Activated CD4-positive, alpha-beta T cell treated with anti-CD3 and anti-CD28 coated beads, Interleukin-2, amount 50 U/mL, for 48 hours (primary cell): ENCODE measurements at places on chromosomes 6 and 20.

- no peak for DNase-seq
Observed at GRCh38 chr6:42257614-42258013, 40.0 kb upstream of the MRPS10 start.

DNA sequence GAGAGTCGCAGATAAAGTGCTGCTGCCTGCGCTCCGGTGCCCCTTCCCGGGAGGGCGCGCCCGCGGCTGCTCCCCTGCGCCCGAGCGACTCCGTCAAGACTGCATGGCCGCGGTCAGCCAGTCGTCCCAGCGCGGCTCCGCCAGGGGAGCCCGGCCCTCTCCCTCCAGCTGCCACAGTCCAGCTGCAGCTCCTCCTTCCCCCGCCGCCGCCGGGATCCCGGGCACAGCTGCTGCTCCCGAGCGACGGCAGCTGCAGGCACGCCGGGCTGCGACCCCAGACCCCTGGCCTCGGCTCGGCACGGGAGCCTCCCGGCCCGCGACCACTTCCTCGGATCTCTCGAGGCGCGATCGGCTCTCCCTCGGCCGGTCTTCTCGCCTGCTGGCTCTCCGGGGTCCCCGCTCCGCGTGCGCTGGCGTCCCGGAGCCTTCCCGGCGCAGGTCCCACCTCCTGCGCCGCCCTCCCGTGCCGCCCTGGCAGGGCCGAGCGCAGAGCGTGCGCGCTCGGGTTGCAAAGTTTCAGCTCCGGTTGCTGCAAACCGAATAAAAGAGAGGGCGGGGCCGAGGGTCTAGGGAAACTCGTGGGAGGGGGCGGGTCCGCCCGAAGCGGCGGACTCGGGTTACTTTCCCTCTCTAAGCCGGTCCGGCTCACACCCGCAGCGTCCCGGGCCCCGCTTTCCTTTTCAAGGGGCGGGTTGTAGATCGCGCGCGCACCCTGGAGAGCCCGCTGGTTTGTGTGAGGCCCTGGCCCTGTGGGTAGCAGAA is at the start of gene CNKSR3:
Gene CNKSR3, minus strand, starts transcription at position 542 of the 762 bp plus-strand sequence. CDS start 571 bp downstream, outside the sequence.
- DNase-seq: peak; percentile 50

DNA sequence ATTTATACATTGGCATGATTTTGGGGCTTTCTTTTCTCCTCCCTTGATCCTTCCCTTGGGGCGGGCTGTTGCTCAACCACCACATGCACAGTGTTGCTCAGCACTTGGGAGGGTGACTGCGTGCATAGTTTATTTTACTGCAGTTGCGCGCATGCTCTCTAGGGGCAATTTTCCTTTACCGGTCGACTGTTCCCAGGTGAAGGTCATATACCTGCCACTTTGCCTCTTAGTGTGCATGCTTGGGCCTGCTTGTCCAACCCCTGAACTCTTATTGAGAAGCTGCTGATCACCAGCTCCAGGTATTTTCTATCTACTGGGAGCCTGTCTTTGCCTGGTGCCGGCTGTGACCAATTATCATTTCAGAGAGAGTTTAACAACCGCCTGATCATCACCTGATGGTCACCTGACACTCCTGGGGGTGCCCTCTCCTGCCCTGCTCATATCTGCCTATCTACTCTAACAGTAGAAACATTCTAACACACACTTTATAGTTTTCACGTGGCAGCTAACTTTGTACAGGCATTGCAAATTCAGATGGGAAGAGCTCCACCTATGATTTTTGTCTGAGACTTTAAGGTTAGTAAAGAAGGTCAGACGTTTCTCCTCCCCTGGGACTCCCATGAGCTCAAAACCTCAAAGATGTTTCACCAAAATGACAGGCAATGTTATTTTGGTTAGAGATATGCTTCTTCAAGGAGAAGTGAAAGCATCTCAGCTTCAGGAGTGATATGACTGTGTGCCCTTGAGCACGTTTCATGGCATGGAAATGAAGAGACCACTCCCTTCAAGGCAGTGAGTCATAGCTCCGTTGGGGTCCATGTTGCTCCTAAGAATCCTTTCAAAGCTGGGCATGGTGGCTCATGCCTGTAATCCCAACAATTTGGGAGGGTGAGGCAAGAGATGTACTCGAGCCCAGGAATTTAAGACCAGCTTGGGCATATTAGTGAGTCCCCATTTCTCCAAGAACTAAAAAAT is 227.5 kb upstream of the MYLIP start:
- peak; percentile 41 for DNase-seq

GRCh38 chr20:10940941-10941340 is 267.1 kb upstream of the JAG1 start:
- no peak for DNase-seq

DNA sequence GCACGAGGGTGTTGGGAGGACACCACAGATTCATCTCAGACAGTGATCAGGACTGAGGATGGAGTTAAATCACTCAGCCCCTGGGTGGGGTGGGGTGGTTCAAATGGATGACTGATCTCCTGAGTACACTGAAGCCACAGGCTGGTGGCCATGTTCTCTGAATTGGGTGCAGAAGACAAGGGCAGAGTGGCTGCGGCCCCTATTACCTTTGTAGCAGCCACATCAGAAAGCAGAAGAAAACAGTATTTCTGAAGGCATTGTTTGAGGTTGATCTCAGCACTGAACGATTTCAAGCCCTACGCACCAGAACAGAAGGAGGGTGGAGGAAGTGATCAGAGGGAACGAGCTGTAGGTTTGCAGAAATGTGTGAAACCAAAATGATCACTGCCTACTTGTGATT is 71.6 kb downstream of the SH3BGRL2 start:
- DNase-seq: peak; percentile 2

- DNase-seq: no peak
Observed at GRCh38 chr6:166501246-166501645, 85.2 kb downstream of the RAMACL start.

- no peak for DNase-seq
Observed at GRCh38 chr20:57475388-57476083, 49.4 kb downstream of the CTCFL start.

DNA sequence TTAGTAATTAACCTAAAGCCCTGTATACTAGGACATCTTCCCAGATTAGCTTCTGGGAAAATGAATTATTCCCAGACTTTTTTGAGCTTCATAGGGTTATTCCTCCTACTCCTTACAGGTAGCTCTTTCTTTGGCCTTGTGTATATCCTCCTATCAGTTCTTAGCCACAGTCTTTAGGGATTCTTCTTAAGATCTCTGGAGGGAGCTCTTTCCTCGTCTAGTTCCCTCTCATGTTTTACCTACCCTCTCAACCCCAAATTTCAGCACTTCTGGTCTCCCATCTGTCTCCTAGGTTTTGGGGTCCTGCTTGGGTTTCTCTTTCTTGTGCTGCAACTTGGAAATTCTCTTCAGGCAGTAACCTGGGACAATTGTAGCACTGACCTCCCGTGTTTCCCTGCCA is 46.4 kb upstream of the SLC35B3 start:
- no peak for DNase-seq

DNA sequence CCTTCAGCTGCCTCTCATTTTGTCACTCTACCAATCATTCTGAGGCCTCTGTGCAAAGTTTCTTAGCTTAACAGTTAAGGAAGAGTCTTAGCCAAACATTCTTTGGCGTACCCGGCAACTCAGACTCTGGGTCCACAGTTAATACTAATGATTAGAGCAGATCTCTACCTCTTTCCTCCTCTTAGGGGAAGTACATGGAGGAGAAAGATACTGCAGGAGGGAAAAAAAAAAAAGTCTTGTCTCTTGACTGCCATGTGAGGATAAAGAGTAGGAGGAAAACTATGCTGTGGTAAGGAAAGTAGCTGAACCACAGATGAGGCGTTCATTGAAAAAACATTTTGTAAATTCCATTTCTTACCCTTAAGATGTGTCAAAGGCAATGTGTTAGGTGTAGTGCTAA is 44.0 kb upstream of the MARCKS start:
- DNase-seq: no peak

GRCh38 chr6:160420253-160420968 is 72.2 kb downstream of the SLC22A3 start:
- no peak for DNase-seq

DNA sequence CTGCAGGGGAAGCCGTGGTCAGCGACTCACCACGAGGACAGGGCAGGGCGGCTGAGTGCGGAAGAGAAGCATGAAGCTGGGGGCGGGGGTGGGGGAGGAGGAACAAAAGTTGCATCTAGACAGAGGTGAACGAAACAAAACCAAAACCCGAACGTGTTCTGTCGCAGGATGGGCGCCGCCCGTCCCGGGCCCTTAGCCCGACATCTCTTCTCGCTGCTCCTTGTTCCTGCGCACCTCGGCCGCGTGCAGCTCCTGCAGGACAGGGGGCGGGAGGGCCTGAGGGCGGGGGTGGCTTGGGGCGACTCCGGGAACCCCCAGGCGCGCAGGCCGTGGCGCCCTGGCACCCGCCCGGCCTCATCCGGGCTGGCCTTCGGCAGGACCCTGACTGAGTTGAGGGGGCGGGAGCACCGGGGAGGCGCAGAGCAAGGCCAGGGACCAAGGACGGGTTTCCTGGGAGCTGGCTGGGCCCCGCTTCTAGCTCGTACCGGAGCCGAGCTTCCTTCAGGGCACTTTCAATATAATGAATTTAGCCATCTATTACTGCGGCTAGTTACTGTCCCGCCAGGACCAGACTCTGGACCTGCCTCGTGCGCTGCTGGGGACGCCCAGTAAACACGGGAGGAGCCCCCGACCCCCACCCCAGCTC is 12.0 kb downstream of the STMN3 start:
- DNase-seq: peak; percentile 61

GRCh38 chr6:3500262-3501014 is 43.6 kb upstream of the SLC22A23 start:
- no peak for DNase-seq

GRCh38 chr6:24743265-24743943 is 24.4 kb upstream of the C6orf62 start:
- DNase-seq: peak; percentile 32

GRCh38 chr6:34602318-34603111 is 46.4 kb upstream of the SPDEF start:
- no peak for DNase-seq

DNA sequence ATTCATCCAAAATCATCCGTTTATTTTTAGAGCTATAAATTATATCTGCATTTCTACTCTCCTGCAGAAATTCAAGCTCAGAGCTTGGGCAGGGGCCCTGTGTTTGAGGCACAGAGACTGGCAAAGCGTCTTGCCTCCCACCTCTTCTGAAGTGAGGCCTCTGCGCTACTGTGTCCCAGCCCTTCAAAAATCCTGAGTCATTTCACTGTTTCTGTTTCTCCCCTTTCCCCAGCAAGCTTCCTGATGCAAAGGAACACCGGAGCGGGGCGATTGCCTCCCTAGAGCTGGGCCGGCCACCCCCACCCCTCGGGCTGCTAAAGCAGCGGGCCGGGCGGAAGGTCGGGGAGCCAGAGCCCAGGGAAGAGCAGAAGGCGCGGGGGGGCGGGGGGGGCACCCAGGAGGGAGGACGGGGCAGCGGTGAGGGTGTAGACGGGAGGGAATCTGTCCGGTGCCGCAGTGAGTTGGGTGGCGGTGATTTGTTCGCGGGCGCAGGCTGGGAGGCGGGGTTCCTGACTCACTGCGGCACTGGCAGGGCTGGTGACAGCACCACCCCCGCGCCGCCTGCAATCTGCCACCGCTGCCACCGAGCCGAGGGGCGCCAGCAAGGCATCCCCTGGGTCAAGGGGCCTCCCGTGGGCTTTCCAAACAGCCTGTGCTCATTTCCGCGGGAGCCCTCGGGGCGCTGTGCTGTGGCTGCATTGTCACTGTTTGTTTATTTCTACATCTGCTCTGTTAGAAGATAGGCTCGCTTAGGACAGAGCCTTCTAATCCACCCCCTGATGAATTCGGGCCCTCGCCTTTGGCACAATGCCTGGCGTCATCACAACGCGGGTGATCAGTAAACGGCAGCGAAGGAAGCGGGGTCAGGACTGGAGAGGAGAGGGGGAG is 46.5 kb upstream of the SNAP25 start:
- peak; percentile 48 for DNase-seq

DNA sequence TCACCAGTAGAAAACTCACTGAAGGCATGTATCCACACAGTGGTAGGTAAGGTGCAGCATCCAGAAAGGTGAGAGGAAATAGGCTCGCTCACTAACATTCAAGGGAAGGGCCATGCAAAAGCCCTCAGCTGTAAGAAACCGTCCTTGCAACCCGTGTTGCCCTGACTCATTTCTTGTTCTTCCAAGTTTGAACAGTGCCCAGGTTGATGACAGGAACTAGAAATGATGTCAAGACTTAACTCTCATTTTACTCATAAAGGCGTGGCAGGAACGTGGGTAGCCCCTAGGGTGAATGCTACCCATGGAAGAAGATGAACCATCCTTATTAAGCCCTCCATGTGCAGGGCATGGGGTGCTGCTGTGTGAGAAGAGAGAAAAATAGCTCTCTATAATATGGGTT is 187.6 kb downstream of the CD83 start:
- DNase-seq: peak; percentile 30
